SW480 (cell line): ENCODE measurements at places on chromosomes 2 and 18.

DNA sequence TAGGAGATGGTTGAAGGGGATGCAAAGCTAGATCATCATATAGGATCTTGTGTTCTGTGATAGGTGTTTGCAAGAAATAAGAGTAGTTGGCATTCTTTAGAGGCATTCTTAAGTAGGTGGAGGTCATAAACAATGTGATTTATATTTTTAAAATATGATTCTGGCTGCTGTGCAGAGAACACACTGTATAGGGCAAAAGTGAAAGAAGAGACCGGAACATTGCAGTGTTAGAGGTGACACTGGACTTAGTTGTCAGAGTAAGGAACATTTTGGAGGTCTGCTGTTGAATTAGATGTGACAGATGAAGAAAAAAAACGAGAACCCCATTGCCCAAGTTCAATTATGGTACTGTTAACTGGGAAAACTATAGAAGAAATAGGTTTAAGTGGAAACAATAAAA lies 37.7 kb downstream of the HAT1 start:
- DNase-seq, result no peak

DNA sequence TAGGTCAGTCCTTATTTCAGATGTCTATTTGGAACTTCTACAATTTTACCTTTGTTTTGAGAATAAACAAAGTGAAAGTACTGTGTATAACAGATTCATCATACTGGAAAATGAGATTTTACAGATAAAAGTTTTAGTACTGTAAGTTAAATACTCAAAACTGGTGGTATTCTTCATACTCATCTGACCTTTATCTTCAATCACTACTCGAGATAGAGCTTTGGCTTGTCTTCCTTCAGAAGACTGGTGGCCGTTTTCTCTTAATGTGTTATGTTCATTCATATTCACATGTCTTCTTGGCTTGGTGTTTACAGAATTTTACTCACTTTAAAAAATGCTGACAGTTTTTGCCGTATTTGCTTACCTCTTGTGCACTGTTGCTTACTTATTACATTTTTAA lies 2.1 kb downstream of the SPOPL start:
- no peak for DNase-seq

DNA sequence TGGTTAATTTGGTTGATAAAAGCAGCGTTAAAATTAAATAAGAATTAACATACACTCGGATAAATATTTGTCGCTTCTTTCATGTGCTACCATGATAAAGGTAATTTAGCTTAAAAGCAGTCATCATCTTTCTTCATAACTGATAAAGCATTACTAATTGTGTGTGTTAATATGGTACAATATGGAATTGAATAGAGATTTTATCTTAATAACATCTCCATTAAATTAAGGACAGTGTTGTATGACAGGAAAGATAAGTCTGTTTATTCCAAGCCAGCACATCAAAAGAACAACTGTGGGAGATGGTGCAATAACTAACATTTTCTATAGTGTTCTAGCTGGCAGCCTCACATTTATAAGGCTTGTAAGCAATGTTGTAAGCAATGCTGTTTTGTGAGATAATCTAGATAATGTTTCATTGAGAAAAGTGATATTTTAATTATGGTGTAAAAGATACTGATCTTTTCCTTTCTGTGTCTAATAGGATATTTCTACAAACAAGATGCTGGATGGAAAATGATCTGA lies 64.4 kb upstream of the AFF3 start:
- no peak for DNase-seq

GRCh38 chr18:58847383-58848071 lies 17.1 kb upstream of the ZNF532 start:
- no peak for DNase-seq

GRCh38 chr2:170271340-170271739 lies 93.4 kb downstream of the MYO3B start:
- peak; percentile 8 for DNase-seq

DNA sequence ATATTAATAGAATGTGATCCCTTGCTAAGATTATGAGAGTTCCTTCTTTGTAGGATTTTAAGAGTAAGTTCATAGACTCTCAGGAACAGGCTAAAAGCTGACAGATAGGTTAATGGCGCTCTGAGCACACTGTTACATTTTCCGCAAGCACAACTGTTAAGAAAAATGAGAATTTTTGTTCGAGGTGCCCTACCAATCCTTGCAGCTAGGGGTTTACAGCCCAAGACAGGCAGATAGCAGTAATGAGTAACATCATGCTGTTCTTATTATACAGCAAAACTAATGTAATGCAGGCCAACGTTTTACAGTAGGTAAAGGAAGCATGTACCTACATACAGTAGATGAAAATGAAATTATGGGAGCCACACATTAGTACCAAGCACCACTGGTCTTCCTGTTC lies 11.2 kb upstream of the BOD1L2 start:
- DNase-seq, result no peak

- DNase-seq, result no peak
These were observed 31.4 kb upstream of the TMEM177 start for GRCh38 chr2:119647440-119648169.

GRCh38 chr18:13336841-13337240 lies 118.3 kb downstream of the LDLRAD4 start:
- DNase-seq, result no peak

DNA sequence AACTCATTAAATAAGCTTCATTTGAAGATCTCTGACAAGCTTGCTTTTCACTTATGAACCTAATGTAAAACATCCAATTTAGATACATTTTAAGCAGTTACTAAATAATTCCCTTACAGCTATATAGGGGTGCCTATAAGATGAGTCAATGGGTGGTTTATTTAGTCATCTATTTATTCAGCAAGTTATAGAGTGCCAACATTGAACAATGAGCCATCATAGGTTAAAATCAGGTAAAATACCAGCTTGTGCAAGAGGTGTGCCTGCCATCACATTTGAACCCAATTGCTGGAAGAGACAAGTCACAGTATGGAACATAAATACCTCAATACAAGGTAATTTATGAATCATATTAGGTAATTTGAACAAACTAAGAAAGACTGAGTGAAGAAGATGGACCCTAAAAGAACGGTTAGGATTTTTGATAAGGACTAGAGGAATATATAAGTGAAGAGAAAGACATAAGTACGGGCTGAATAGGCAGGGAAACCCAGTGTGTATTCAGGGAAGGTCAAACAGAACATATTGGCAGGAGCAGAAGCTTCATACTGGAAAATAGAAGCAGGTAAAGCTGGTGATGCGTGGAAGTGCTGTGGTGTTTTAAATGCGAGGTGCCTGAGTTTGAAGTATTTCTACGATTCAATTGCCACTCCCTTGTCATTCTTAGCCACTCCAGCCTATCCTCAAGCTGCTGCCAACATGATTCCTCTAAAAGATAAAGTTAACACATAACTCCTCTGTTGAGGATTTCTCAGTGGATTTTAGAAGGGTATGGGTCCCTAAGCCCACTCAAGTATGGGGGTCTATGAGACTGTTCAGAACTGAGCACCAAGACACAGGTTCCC lies 18.9 kb upstream of the STAT4 start:
- DNase-seq, result no peak

- no peak for DNase-seq
These were observed 137.6 kb downstream of the NCK2 start for GRCh38 chr2:105882341-105882740.

DNA sequence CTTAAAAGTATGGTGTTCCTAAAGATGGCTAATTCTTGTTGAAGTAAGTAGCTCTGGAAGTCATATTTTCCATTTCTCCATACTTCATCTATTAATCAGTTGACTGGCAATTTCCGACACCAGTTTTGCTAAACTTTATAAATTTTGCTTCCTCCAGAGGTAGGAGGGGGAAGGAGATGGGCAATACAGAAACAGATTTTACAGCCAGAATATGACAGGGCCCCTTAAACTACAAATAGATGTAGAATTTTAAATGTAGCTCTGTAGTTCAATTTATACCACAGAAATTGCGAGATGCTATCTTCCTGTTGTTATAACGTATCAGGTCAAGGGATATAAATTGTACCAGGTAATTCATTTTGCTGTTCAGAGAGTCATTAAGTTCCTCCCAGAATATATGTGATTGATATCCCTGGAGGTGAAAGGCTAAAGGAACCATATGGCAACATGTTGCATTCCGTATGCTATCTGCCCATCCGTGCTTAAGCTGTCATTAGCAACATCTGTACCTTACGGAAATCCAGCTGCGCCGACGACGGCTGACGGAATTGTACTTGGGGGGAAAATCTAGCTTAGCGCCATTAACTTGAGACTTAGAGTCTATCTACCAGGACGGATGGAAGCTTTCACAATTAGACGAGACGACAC lies 8.4 kb upstream of the NR4A2 start:
- peak; percentile 62 for DNase-seq

DNA sequence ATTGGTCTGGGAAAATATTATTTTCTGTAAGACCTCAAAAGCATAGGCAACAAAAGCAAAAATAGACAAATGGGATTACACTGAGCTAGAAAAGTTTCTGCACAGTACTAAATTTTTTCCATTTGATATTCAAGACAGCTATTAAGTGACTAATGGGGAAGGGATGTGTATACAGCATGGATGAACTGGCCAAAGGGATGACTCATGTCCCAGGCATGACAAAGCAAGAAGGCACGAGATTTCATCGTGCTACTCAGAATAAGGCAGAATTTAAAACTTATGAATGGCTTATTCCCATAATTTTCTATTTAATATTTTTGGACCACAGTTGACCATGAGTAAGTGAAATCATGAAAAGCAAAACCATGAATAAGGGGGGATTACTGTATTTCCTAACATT lies 1250.1 kb upstream of the GYPC start:
- DNase-seq, result peak; percentile 70

- DNase-seq, result no peak
These were observed 7.3 kb downstream of the DES start for GRCh38 chr2:219425238-219426067.

GRCh38 chr18:34957119-34957863 lies 83.9 kb upstream of the MAPRE2 start:
- DNase-seq, result no peak

- DNase-seq, result no peak
These were observed 41.9 kb downstream of the BMPR2 start for GRCh38 chr2:202418027-202418426.

DNA sequence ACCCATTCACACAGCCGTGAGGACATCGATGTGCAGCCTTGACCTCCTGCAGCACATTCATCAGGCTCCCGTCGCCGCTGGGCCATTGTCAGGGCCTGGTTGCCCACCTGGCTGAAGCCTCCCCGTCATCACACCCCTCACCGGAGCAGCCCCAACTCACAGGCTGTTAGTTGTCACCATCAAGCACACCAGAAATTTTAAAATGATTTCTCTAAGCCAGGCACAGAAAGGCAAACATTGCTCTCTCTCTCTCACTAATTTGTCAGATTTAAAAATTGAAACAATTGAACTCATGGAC lies 167.1 kb downstream of the RTP5 start:
- DNase-seq, result no peak

DNA sequence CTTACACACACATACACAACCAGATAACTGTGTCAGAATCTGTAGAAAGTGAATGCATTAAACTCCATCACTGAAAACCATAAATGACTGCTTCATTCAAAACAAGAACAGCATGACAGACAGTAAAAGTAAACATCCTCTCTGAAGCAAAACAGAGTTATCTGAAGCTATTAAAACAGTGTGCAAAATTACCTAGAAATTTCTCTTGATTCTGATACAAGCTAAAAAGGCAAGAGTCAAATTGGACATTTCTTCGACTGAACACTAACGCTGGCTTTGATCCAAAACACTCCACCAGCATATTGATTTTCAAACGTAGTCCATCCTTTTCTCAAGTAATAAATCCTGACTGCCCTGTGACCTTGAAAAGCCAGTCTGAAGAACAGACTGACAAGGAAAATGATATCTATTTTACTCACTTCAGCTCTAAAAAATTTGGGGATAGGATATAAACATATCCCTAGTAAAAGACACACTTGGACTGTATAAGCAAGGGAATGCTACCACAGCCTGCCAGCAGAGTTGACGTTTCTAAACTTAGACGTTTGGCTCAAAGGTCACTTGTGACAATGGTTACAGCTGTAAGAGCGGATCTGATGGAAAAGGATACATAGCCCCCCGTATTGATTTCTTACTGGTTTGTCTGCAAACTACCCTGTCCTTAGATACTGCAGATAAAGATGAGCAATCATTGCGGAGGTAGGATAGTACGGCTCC lies 128.9 kb upstream of the ITGB6 start:
- no peak for DNase-seq

- DNase-seq, result no peak
These were observed 29.8 kb downstream of the NFATC1 start for GRCh38 chr18:79425569-79425886.

DNA sequence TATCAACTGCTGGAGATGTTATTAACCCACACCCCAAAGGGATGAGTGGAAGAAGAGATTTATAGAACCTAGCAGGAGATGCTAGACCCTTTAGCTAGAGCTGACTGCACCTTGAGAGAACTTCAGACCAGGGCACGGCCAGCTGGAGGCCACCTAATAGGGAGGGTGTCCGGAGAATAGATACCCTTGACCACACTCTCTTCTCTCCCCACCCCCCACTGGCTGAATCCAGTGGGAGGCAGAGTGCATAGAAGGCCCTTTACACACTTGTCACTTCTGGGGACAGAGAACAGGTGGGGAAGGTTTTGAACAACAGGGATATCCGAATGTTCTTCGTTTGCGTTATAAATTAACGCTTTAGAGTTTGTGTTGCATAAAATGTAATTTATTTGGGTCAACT lies 84.6 kb downstream of the PHLPP1 start:
- no peak for DNase-seq

- DNase-seq, result no peak
These were observed 258.3 kb downstream of the ALPK2 start for GRCh38 chr18:58370612-58371011.

DNA sequence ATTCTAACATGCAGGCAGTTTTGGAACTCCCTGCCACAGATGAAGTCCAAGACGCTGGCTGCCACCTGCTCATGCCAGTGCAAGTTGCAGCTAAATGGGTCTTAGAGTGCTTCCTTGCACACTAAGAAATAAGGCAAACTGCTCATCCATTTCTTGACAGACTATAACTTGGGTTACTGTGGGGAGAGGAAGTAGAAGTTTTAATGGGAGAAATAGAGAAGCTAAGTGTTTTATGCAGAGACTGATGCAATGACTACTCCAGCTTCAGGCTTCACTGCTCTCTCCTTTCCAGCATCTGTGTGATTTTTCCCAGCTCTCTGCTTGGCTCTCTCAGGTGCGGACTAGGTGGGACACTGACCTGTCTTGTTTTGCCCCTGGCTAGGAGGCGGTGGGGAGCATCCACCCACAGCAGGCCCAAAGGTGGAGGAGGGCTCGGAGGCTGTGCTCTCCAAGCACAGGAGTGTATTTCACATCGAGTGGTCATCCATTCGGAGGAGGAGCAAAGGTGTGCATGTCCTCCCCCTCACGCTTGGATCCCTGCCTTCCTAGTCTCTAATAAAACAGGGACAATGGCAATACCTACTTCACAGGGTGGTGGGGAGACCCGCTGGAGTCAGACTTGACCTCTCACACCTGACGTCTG lies 48.2 kb downstream of the SLC14A2 start:
- DNase-seq, result no peak

GRCh38 chr18:59272221-59272888 lies 899 bp downstream of the RAX start:
- no peak for DNase-seq

- no peak for DNase-seq
These were observed 9.4 kb downstream of the COA5 start for GRCh38 chr2:98598781-98599428.
